ENCODE measurements at places on chromosomes 1 and 21.

DNA sequence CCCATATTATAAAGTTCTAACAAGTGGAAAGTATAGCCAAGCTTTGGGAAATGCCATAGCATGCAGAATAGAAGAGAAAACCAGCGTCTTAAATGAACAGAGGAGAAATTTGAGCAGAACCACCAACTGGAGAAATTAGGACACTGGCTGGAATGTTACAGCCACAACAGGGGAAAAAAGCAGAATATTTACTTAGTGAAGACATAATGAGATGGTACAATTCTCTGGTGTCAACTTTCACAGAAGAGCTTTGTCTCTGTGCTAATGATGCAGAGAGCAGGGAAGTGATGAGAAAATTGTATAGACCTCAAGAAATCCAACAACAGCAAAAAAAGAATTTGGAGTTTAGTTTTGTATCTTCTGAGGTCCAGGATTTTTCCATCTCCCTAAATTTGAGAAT, 249.7 kb downstream of the KIF26B start:
- no peak for DNase-seq

- no peak for DNase-seq
Measured at GRCh38 chr1:233459968-233460367, 132.4 kb downstream of the MAP3K21 start.

DNA sequence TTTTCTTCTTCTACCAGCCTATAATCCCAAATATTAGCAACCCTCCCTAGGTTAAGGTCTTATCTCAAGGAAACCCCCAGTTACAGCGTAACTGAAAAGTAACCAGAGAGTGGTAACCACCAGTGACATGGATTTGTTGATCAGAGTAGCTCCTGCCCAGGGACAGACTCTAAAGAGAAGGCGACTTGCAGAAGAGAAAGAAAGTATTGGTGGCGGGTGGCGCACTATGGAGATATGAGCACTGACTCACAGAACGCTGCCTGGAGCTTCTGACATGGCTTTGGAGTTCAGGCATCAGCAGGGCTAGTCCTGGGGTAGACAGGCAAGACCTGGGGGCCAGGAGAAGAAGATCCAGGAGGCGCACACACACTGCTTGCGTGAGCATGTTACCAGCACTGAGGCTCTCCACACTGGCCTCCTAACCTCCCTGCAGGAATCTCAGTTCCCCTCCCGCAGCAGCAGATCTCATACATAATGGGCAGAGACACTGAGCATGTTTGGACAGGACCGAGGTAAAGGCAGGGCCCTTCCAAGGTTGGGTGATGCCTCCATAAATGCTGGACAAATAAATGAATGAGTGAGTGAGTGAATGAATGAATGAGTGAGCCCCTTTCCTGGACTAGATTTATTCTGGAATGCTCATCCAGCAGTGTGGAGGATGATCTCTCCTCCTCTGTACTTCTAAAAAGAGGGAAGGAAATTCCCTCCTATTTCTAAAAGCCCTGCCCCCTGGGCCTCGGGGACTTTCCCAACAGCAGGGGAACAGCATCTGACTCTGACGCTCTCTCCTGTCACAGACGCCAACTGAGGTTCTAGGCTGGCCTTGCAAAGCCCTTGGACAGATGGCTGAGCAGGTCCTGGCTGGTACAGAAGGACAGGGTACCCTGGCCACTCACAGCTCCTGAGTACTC, 175.5 kb downstream of the CLIC6 start:
- no peak for DNase-seq

DNA sequence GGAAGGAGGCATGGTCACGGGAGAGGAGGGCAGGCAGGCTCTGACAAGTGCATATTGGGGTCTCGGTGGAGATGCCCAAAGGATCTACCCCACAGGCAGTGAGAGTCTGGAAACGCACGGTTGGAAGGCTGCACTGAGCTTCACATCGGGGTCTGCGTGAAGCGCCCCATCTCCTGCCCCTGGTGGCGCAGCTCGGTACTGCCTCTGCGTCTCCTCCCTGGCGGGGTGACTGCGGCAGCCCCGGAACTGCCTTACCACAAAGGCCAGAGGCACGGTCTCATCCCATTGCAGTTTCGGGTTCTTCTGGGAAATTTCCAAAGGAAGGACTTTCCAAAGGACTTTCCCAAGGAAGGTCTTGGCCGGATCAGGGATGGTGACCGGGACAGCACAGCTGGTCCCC, 69.2 kb upstream of the AJAP1 start:
- no peak for DNase-seq

- DNase-seq: no peak
Measured at GRCh38 chr21:44903050-44903685, 17.5 kb downstream of the ITGB2 start.

DNA sequence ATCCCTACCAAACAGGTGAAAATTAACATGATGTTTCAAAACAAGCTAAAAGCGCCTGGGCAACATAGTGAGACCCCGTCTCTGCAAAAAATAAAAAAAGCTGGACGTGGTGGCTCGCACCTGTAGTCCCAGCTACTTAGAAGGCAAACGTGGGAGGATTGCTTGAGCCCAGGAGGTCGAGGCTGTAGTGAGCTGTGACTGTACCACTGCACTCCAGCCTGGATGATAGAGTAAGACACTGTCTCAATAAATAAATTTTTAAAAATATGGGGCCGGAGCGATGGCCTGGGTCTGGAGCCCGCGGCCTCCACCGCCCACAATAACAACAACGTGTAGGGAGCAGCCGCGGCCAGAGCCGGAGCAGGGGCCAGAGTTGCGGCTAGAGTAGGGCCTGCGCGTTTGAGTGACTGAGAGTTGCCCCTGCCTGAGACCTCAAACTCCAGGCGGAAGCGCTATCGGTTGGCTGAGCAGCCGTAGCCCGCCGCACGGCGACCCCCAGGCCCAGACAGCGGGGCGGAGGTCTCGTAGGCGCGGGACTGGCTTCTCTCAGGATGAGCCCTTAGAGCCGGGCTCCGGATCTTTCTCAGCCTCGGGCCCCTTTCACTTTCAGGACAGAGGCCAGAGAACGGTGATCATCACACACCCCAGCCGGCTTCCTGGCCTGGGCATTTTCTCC, 41.4 kb downstream of the ZMYM1 start:
- DNase-seq: no peak

DNA sequence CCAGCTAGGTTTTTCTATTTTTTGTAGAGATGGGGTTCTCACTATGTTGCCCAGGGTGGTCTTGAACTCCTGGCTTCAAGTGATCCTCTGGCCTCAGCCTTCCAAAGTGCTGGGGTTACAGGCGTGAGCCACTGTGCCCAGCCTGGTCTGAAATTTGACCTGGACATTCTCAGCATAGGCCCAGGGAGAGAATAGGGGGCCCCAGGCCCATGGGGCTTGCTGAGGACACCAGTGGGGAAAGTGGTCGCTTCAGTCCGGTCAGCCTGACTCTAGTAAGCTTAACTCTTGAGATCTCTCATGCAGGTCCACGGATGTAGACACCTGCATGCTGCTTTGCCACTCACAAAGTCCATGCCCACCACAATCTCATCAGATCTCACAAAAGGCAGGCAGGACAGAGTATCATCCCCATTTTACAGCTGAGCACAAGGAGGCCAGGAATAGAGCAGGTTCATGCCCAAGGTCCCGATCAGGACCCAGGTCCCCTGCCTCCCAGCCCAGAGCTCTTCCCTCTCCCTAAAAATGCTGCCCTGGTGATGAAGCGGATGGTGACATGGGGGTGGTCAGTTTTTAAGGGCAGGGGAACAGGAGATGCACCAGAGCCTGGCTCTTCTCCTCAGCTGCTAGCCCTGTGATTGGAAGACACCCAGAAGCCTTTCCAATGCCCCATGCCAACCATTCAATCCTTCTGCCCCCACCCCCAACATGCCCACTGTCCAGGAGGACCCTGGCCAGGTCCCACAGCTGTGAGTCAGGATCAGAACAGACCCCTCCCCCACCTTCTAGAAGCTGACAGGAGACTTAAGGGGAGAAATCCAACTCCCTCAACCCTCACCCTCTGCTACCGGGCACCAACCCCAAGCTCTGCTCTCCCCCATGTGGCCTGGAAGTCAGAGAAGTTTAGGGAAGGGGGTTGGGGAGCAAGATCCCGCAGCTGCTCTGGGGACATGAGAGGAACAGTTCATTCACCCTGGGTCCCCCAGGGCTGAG, 1.8 kb downstream of the FHL3 start:
- DNase-seq: no peak

- DNase-seq: no peak
Measured at GRCh38 chr1:155623357-155623756, 13.3 kb downstream of the MSTO1 start.

GRCh38 chr1:40740997-40741736, 42.4 kb upstream of the KCNQ4 start:
- no peak for DNase-seq

Data from AG09309 (cell line).